Activated naive CD8-positive, alpha-beta T cell treated with anti-CD3 and anti-CD28 coated beads, Interleukin-2, amount 50 U/mL, for 24 hours (primary cell): ENCODE measurements at places on chromosomes 7 and 10.

- H3K27me3 ChIP-seq, result peaks cover 5% of the 10 kb centered on the region
- H3K27ac ChIP-seq, result no peak overlapping the region
- no peak overlapping the region for H3K4me3 ChIP-seq
Observed at GRCh38 chr10:18753312-18753895, 94.2 kb downstream of the ARL5B start.

- H3K4me1 ChIP-seq, result no peaks in the 10 kb centered on the region
- no peak overlapping the region for H3K4me3 ChIP-seq
- DNase-seq, result no peak
- H3K36me3 ChIP-seq, result no peaks in the 10 kb centered on the region
- no peak overlapping the region for H3K27ac ChIP-seq
Observed at GRCh38 chr10:126062131-126063032, 166.0 kb downstream of the FANK1 start.

- no peaks in the 10 kb centered on the region for H3K27me3 ChIP-seq
- DNase-seq, result no peak
- H3K27ac ChIP-seq, result no peak overlapping the region
- H3K4me3 ChIP-seq, result no peak overlapping the region
- no peaks in the 10 kb centered on the region for H3K4me1 ChIP-seq
Observed at GRCh38 chr7:85144771-85145170, 42.1 kb downstream of the SEMA3D start.

- peaks cover 82% of the 10 kb centered on the region for H3K4me1 ChIP-seq
- DNase-seq, result peak; percentile 90
- H3K27ac ChIP-seq, result peak overlapping the region; percentile 79
- H3K36me3 ChIP-seq, result peaks cover 18% of the 10 kb centered on the region
Observed at GRCh38 chr10:6086375-6087233, 2.2 kb upstream of the RBM17 start.

DNA sequence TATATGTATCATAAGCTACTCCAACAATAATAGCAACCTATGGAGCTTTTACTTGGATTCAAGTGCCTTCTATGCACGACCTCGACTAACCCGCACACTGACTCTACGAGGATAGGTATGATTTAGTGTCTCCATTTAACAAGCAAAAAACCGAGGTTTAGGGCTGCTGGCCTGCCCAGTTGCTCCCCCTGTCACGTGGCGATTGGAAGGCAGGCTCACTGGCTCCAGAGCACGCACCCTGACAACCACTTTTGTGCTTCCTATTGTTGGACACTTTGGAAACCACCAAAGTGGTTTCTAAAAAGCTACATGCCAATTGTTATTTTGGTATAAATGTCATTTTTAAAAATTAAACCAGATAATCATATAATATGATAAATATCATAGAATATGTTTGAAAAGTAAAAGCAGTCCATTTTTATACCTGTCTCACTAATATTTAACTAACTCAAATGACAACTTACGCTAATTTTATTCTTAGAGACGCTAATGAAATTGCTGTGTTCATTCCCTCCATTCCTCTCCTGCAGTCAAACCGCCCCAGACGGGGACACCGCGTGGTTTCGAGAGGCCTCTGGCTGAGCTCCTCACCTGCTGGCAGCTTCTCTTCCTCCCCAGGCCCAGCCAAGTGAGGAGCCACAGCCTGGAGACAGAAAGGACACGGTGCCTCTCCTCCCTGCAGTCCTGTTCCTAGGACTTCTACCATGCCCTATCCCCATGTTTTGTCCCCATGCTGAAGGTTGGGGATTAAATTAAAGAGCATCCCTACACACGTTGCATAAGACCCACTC is 22.2 kb upstream of the RHEB start:
- no peak overlapping the region for H3K27ac ChIP-seq
- peaks cover 6% of the 10 kb centered on the region for H3K4me1 ChIP-seq
- no peak overlapping the region for H3K4me3 ChIP-seq

DNA sequence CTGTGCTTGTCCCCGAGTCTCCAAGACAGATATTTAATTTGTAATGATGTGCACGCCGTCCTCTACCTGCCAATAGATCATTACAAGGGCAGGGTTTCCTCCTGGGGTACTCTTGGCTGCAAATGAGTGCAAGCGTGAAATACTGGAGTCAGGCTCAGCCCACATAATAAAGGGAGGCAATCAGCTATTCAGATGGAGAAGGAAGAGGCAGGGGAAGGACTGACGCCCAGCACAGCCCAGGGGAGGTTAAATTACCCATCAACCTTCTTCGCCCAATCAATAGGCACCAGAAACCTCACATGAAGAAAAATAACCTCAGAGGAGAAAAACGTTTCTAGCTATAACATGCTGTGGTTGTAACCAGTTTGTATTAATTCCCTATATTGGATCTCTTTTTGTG is 544.9 kb upstream of the ADARB2 start:
- H3K36me3 ChIP-seq, result no peaks in the 10 kb centered on the region
- no peaks in the 10 kb centered on the region for H3K27me3 ChIP-seq
- no peaks in the 10 kb centered on the region for H3K4me1 ChIP-seq

GRCh38 chr10:125984865-125985495 is 88.6 kb downstream of the FANK1 start:
- DNase-seq, result no peak
- no peak overlapping the region for H3K4me3 ChIP-seq
- no peaks in the 10 kb centered on the region for H3K27me3 ChIP-seq
- H3K36me3 ChIP-seq, result no peaks in the 10 kb centered on the region
- no peak overlapping the region for H3K27ac ChIP-seq

- peaks cover 7% of the 10 kb centered on the region for H3K27me3 ChIP-seq
- H3K4me1 ChIP-seq, result peaks cover 12% of the 10 kb centered on the region
- peak; percentile 57 for DNase-seq
- no peak overlapping the region for H3K27ac ChIP-seq
- no peaks in the 10 kb centered on the region for H3K36me3 ChIP-seq
- peak overlapping the region; percentile 25 for H3K4me3 ChIP-seq
Observed at GRCh38 chr10:124035928-124036558, 57.4 kb downstream of the CHST15 start.

DNA sequence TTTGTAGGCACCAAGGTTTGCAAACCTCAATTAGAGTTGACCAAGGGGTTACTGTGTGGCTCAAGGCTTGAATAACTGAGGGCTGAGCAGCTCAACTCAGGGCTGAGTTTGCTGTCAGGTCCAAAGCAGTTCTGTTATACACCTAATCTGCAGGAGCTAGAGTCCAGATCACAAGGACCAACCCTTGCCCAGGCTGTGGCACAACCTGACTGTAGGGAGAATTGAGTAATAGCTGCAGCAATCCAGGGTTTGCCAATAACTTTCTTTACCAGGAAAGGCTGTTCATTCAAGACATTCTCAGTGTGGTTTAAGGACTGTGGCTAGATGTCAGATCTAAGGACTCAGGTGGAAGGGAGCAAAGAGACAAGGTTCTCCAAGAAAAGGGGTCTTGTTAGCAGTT is 115.6 kb upstream of the IMMP2L start:
- H3K4me3 ChIP-seq, result no peak overlapping the region
- H3K4me1 ChIP-seq, result no peaks in the 10 kb centered on the region
- no peak overlapping the region for H3K27ac ChIP-seq
- H3K36me3 ChIP-seq, result no peaks in the 10 kb centered on the region
- H3K27me3 ChIP-seq, result no peaks in the 10 kb centered on the region

DNA sequence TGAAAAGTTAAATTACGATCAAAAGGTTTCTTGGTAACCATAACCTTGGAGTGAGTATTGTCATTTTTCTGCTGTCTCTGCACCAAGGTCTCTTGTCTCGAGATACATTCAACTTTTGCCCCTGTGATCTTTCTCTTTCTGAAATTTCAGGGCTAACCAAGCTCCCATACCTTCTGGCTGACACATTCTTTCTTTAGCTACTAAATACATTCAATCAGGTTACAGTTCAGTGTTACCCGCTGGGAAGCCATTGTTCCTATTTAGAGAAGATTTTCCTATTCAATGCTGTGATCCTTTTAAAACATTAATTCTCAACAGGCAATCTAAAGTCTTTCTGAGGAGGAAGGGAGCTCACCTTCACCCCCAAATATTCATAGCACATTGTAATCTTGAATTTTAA is 22.9 kb upstream of the DMTF1 start:
- peaks cover 4% of the 10 kb centered on the region for H3K27me3 ChIP-seq
- no peaks in the 10 kb centered on the region for H3K4me1 ChIP-seq
- no peak overlapping the region for H3K27ac ChIP-seq
- H3K36me3 ChIP-seq, result no peaks in the 10 kb centered on the region

- no peaks in the 10 kb centered on the region for H3K27me3 ChIP-seq
- H3K4me3 ChIP-seq, result no peak overlapping the region
- DNase-seq, result no peak
- no peak overlapping the region for H3K27ac ChIP-seq
Observed at GRCh38 chr7:105639667-105640493, 58.6 kb upstream of the EFCAB10 start.
